ENCODE measurements at places on chromosomes 13 and 19.

GRCh38 chr19:17378271-17378670 lies 1.1 kb upstream of the PLVAP start:
- no peak for DNase-seq

GRCh38 chr13:112619730-112620631 lies 32.0 kb upstream of the TUBGCP3 start:
- DNase-seq, result no peak

- DNase-seq, result no peak
Measured at GRCh38 chr13:67355812-67356476, 125.8 kb upstream of the PCDH9 start.

- DNase-seq, result no peak
Measured at GRCh38 chr19:14672188-14672872, 2.3 kb downstream of the ADGRE3 start.

DNA sequence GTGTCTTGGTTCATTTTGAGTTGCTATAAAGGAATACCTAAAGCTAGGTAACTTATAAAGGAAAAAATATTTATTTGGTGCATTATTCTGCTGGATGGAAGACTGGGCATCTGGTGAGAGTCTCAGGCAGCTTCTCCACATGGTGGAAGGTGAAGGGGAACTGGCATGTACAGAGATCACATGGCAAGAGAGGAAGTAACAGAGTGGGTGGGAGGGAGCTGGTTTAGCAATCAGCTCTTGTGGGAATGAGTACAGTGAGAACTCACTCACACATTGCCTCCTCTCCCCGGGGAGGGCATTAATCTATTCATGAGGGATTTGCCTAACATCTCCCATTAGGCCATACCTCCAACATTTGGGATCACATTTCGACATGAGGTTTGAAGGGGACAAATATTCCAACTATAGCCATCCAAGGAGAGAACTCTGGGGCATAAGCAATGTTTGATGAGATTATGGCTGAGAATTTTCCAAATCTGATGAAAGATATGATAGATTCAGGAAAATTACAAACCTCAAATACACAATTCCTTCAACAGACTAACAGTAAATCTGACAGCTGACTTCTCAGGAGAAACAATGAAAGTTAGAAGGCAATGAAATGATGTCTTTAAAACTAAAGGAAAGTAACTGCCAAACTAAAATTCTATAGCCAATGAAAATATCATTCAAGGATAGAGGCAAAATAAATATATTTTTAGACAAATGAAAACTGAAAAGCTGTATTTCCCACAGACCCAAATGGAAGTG lies 52.5 kb downstream of the MTUS2 start:
- DNase-seq, result no peak

GRCh38 chr13:103192511-103193135 lies 126.4 kb upstream of the SLC10A2 start:
- no peak for DNase-seq

- no peak for DNase-seq
Measured at GRCh38 chr13:28117689-28118377, 17.5 kb upstream of the FLT3 start.

DNA sequence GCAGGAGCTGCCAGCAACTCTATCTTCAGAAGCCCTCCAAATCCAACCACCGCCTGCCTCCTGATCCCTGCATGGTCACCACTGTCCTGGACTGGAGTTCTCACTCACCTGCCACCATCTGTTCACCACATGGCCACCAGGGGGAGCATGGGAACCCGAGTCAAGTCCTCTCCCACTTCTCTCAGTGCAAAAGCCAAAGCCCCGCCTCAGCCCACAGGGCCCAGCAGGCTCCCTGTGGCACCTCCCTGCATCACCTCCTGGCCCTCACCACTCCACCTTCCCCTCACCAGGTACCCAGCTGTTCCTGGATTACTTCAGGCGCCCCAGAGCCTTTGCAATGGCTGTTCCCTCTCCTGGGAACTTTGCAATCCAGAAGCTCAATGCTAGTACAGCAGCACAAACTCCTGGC lies 5.3 kb downstream of the DHPS start:
- DNase-seq, result peak; percentile 96

GRCh38 chr19:35879770-35880317 lies 11.5 kb downstream of the APLP1 start:
- DNase-seq, result peak; percentile 90

DNA sequence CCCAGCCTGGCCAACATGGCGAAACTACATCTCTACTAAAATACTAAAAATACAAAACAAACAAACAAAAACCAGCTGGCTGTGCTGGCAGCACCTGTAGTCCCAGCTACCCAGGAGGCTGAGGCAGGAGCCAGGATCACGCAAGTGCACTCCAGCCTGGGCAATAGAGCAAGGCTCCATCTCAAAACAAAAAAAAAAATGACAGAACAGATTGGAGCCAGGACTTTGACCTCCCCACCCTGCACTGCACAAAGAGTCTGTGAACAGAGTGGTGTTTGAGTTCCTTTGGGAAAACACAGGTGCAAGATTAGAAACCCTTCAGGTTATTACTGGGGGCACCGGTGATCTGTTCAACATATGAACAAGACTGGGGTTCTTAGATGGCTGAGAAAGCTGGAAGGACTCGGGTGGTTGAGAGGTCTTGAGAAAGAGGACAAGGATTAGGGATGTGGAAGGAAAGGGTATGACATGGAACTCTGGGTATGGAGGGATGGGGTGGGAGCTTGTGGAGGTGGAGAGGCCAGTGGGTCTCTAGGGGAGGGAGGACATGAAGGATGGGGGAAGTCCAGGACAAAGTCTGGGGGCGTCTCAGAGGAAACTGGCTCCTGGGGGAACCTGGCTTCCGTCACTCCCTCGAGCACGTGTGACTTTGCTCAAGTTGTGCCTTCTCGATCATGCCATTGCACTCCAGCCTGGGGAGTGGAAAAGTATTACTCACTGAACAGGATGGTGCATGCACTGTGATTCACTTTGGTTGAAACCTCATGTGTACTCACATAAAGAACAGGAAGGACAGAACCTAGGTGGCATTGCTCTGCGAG lies 25.9 kb downstream of the RCN3 start:
- DNase-seq, result peak; percentile 77

GRCh38 chr13:59680429-59681024 lies 483.2 kb downstream of the DIAPH3 start:
- no peak for DNase-seq

- no peak for DNase-seq
Measured at GRCh38 chr13:85434927-85435326, 364.3 kb downstream of the SLITRK6 start.

DNA sequence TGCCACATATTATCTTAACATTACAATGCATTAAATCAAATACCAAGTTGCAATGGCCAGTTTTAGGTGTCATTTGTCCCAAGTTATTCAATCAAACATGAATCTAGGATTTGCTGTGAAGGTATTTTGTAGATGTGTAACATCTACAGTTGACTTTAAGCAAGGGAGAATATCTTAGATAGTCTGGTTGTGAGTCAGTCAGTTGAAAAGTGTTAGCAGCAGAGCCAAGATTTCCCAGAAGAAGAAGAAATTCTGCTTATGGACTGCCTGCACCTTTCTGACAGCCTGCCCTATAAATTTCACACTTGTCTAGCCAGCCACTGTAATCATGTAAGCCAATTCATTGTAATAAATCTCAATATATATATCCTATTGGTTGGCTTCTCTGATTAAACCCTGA lies 41.3 kb upstream of the INTS6 start:
- no peak for DNase-seq

DNA sequence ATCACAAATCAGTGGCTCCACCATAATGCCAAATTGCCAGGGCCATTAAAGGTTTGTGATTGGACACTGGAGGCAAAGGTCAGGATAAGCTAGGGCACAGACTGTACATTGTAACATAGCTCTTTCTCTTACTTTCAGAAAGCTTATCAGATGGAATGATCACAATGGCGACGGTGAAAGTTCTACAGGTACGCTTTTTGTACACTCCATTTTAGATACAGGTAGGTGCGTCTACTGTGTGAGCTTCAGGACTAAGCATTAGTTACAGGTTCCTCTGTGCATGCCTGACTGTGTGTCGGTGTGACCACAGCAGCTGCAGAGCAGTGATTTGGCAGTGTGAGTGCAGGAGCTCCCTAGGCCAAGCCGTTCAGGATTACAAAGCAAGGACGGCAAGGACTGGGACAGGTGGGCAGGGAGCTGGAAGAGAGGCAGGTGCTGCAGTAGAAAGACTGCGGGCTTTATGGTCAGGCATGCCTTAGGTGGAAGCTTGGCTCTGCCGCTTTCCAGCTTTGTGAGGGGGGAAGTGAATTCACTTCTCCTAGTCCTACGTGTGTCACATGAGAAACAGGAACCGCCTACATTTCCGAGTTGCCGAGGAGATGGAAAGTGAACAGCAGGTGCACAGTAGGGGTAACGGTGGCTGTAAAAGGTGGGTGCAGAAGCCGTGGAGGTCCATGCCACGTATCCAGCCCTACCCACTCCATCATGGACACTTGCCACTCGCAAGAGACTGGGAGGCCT lies 49.6 kb downstream of the MRPL57 start:
- no peak for DNase-seq

DNA sequence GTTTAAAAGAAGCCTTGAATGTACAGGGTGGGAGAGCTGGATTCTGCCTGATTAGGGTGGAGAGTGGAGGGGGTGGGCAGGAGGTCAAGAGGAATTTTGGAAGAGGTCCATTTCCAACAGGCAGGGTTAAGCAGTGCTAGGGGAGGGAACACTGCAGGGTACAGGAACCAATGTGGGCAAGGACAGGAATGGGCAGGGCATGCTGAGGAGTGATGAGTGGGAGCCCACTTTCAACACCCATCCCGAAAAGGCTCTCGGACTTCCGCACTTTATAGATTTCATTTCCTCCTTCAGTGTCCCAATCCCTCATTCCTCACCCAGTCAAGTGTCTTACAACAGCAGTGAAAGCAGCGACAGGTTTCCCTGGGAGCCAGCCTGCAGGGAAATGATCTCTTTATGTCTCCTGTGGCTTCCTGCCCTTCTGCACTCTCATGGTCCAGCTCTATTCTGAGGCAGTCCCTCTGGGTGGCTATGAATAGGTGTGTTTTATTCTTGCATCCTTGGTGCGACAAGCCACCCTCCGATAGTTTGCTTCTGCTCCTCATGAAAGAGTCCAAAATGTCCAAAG lies 50.5 kb upstream of the ZNF507 start:
- no peak for DNase-seq

GRCh38 chr13:32021785-32022184 lies 9.8 kb upstream of the FRY start:
- no peak for DNase-seq

- no peak for DNase-seq
Measured at GRCh38 chr19:47641891-47642485, 33.1 kb downstream of the BICRA start.

- no peak for DNase-seq
Measured at GRCh38 chr13:19345158-19345557, 163.5 kb upstream of the TUBA3C start.

GRCh38 chr13:106095919-106096318 lies 439.5 kb downstream of the EFNB2 start:
- no peak for DNase-seq

- no peak for DNase-seq
Measured at GRCh38 chr13:95020298-95020987, 280.8 kb downstream of the ABCC4 start.

DNA sequence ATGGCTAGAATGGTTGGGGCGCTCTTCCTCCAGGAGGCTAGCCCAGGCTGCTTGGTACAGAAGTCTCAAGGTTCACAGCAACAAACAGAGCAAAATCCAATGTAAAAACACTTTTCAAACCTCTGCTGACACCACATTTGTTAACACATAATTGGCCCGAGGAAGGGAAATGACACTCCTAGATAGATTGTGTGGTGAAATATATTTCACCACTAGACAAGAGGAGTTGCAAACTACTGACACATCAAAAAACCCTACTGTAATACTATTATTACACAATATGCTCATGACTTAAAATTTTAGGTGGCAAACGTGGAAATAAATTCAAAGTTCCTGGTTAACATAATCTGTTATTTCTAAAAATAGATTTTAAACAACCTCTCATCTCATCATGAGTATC lies 643.6 kb downstream of the PCDH9 start:
- no peak for DNase-seq

GRCh38 chr19:28288572-28289264 lies 924.2 kb downstream of the UQCRFS1 start:
- DNase-seq, result no peak

DNA sequence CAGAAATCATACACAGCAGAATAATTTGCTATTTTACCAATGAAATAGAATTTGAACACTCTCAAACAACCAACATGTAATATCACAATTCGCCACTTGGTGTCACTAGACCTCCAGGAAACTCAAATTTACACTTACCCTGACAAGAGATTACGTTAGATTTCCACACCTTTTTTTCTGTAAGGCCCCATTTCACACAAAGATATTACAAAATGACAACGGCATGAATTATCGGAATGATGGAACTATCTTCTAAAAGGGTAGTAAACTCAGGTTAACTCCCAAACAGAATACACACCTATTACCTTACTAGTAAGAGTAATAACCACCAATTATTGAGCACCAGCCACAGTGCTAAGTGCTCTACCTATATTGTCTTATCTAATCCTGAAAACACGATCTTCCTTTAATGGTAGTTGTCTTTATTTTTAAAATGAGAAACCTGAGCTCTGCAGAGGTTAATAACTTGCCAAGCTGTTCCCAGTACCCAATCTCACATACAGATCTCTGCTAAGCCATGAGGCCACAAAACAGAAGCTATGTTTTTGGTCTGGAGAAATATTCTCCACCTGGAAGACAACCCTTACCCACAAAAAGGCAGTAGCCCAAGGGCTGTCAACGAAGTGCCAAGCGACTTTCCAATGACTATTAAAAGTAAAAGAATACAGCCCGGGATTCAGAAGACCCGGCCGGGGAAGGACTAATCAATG lies 152.4 kb downstream of the DCLK1 start:
- no peak for DNase-seq

- no peak for DNase-seq
Measured at GRCh38 chr19:33821871-33822270, 25.2 kb downstream of the KCTD15 start.

DNA sequence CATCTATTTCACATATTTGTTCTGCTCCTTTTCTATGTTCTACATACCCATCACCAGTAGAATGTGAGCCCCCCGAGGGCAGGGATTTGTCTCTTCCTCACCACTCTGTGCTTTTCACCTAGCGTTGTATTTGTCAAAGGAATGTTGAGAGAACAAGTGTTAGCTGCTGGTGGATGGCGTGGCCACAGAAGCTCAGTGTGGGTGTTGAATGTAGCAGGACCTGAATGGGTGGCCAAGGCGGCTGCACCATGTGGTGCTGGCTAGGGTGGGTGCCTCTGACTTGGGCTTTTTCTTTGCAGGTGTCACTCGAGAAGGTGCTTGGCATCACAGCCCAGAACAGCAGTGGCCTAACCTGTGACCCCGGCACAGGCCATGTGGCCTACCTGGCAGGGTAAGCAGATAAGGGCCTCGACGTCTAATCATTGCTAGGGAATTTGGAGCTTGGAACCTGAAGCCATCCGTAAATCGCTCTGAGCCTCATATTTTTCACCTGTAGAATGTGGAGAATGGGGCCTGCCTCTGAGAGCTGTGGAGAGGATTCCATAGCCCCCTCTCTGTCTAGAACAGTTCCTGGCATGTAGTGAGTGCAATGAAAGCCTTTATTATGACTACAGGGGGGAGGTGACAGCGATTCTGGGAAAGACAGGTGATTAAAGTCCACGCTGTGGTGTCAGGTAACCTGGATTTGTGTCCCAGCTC lies 3.9 kb downstream of the WDR62 start:
- DNase-seq, result no peak
